ENCODE measurements at places on chromosomes 16 and 17. TPM values are rescaled to one million over a fixed set of nuclear protein-coding genes. Genes with fewer than 3 reads are reported as not detected.

Gene TBC1D3I
- not detected for total RNA-seq

Gene GNGT2
- not detected for total RNA-seq

Gene NR1D1
- total RNA-seq: 1.7 TPM

Gene CCL14
- total RNA-seq: not detected

Gene ZMYND15
- 0.33 TPM for total RNA-seq

Gene KRT23
- 0.17 TPM for total RNA-seq

Gene PPP1R27
- not detected for total RNA-seq

Gene CDYL2
- 1.2 TPM for total RNA-seq

Gene HIGD1B
- not detected for total RNA-seq

Gene RPH3AL
- total RNA-seq: 3.5 TPM

Gene MOSMO
- total RNA-seq: 9.8 TPM

Gene KCNJ12
- total RNA-seq: 0.15 TPM

Gene ABCC11
- 0.44 TPM for total RNA-seq

Gene EFCAB5
- total RNA-seq: 0.58 TPM

Gene ACSM5
- 0.17 TPM for total RNA-seq

Gene C16orf46
- total RNA-seq: 0.73 TPM

Gene LPO
- not detected for total RNA-seq

Gene KRTAP2-3
- not detected for total RNA-seq

Gene SPHK1
- 19.2 TPM for total RNA-seq

Gene SEC14L5
- 2.0 TPM for total RNA-seq

Gene TERB1
- total RNA-seq: not detected

Gene TMEM106A
- total RNA-seq: 4.6 TPM

Gene SPATA22
- 1.2 TPM for total RNA-seq

Gene HP
- total RNA-seq: not detected

Gene LDHD
- 2.8 TPM for total RNA-seq

Gene GRAP
- 0.33 TPM for total RNA-seq

Gene OTOP3
- total RNA-seq: not detected

Measured in smooth muscle cell of trachea (primary cell).